ENCODE measurements at places on chromosomes 7 and 10.

DNA sequence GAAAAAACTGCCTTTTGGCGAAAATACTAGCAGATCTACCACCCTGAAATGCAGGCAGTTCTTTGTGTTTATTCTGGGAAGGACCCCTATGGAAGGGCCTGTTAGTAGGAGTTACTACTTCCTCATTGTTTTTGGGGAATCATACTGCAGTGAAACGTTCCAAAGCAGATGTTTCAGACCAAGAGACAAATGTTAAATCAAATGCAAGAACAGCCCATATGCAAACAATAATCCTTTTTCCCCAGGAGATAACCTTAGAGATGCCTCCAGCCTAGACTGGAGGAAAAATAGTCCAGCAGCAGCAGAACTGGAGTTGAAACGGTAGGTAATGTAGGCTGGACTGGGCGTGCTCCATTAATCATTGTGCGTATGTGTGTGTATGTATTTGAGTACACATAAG lies 65.9 kb upstream of the VWDE start:
- no peak for DNase-seq

DNA sequence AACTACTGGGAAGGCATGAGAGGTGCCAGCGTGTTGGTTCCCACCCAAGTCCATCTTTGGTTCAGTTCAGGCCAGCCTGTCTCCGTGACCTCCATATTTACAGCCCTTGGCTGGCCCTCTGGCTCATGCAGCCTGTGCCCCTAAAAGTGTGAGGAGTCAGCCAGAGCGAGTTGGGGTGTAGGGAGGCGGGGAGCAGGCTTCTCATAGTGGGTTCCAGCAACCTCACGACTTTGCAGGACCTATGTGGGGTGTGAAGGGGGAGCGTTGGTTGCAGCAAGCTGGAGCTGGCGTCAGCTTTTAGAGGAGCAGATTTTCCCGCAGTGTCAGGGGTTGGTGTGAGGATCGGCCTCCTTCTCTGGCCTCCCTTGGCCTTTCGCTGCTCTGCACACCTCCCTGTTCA lies 9.8 kb downstream of the TSPAN14 start:
- no peak for DNase-seq

GRCh38 chr10:27564880-27565279 lies 60.8 kb downstream of the RAB18 start:
- no peak for DNase-seq

DNA sequence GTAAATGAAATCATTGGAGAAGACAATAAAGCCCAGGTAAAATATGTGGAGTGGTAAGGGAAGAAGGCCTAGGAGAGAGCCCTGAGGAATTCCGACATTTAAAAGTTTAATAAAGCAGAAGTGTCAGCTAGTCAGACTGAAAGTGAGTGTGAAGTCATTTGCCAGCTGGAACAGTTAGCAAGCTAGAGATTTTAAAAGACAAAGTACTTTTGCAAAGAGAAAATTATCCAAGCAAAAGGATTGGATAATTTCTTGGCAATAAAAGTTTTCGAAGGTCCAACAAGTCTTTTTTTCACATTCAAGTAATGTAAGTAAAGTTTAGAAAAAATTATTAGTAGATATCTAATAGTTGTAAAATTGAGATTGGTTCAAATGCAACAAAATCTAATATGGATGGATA lies 27.1 kb upstream of the SEMA3C start:
- DNase-seq = no peak

DNA sequence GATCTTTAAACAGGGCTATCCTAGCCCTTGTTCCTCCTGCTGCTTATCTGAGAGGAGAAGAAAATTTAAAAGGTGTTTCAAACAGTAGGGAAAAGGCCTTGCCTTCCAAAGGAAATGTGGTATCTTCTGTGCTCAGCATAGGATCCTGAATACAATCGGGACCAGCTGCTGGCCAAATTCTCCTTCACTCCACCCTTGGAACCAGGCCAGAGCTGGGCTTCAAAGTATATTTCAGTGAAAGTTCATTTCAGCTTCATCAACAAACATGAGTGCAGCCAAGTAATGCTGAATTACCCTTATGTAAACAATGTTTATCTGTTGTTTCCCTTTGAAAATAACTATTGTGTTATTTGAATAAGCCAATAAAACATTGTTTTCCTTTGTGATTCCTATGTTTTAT lies 146.5 kb upstream of the MEOX2 start:
- DNase-seq = no peak

DNA sequence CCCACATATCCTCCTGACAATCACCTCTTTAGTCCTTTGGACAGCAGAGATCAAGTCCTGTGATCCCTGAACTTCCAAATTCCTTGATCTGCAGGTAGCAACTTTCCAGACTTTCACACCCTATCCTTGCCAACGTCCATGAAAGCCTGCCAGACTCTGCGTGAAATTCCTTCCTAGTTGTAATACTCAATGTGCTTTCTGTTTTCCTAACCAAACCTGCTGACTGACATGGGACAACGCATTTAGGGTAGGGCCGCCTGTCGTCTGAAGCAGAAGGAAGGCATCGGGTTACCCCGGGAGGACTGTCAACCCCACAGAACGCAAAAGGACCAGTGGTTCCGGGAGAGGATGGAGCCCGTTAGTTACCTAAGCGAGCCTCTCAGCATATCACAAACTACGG lies 23.9 kb downstream of the ITGA8 start:
- DNase-seq = no peak

GRCh38 chr7:129264534-129264933 lies 39.7 kb downstream of the AHCYL2 start:
- DNase-seq = no peak

DNA sequence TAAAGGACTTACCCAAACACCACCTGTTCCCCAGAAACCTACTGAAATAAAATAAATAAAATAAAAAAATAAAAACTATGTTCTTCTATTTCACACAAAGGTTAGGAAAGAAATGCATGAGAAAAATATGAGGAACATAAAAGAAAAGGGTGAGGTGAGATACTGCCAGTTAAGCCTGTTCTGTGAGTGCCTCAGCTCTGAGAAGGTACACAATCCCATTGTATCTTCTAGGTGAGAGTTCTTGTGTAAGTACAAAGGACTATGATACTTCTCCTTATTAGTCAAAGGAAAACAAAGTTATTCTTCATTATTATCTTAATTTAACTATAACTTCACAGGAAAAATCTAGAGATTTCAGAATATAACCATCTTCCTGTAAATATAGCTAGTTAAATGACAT lies 86.0 kb downstream of the ATE1 start:
- DNase-seq = no peak

DNA sequence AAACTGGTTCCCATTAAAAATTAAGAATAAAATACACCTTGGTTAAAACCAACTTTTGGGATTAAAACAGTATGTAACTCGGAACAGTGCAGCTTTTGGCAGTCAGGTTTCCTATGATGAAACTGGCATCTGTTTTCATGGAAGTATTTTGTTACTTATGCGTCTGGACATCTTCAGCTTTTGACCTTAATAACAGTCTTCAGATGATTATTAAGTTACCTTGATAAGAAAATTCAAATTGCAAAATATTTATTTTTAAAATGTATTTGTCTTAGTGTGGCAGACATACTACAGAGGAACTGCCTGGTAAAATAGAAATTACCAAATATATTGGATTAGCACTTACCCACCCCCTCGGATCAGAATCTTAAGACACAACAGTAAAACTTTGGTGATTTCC lies 100.0 kb downstream of the ITGB8 start:
- no peak for DNase-seq

GRCh38 chr10:58081353-58081752 lies 186.3 kb downstream of the IPMK start:
- no peak for DNase-seq

DNA sequence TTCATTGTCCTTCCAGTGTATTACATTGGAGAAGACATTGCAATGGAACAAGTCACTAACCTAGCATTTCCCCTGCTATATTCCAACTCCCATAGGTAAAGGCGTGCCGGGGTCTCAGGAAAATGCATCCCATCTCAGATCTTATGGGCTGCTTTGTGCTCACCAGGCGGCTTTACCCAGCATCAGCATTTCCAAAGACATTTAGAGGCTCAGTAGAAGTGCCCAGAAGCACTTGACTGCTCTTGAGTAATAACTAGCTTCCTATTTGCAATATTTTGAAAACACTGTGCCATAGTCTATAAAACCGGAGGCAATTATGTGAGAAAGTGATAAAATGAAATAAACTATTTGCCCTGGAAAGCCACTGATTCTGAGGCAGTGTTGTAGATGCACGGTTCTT lies 415.0 kb upstream of the NPVF start:
- DNase-seq = no peak

DNA sequence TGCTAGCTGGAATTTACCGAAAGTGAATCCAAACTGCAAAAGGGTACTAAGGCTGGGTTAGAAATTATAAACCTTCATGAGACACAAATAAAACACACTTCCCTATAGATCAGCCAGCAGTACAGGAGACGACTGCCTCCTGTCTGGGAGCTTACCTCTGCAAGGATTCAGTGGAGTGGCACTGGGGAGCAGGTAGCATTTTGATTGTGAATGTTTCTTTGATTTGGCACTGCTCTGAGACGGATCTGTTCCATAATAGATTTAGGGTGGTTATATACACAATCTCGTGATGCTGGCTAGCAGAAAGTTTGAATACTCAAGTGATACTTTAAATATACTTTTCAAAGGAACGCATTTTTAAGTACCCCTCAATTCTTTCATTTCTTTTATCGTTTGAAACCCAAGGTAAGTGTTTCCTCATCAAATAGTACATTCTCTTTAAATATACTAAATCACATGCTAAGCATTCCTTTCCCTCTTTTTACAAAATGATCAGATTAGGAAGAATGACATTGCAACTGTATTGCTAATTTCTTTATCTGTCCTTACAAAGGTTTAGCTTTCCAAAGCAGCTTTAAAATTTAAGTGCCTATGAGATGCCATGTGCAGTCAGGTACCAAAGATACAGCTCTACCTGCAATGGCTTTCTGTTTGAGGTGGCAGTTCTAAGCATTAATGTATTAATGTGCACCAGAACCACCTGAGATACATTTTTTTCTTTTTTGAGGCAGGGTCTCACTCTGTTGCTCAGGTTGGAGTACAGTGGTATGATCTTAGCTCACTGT lies 20.6 kb upstream of the CHCHD3 start:
- no peak for DNase-seq

DNA sequence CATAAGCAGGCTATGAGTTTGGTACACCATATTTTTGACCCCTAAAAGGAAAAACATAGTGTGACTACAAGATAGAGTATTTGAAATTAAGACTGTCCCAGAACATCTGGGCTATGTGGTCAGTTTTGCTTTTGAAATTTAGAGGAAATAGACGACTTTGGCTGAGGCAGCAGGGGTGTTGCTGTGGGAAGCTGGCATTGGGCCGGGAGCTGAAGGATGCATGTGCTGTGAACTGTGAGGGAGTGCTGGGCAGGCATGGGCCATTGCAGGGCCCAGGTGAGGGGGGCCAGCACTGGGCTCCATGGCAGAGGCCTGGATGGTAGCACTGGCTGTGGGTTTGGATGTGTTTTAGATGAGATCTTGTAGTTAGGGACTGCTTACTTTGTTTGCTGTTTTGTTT lies 168.3 kb downstream of the BMPER start:
- DNase-seq = no peak

DNA sequence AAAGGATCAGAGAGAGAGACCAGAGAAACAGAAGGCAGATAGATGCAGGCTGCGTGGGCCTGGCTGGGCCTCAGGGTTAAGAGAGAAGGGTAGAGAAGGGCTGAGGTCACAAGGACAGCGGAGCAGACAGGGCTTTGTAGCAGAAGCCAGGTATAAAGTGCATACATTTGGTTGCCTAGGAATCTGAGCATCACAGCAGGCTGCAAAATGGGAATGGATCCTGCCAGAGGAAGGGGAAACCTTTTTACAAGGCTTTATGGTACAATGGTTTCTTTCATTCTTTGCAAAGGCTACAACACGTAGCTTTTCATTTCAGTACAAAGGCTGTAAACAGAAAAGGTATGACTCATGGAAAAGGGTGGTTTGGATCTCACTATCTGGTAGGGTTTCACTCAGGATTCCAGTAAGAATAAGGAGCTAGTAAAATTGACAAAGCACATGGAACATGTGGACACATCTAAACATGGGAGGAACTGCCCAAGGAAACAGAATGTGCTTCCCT lies 275.1 kb downstream of the DOCK4 start:
- no peak for DNase-seq

- no peak for DNase-seq
Observed at GRCh38 chr7:133186060-133186459, 66.8 kb upstream of the EXOC4 start.

DNA sequence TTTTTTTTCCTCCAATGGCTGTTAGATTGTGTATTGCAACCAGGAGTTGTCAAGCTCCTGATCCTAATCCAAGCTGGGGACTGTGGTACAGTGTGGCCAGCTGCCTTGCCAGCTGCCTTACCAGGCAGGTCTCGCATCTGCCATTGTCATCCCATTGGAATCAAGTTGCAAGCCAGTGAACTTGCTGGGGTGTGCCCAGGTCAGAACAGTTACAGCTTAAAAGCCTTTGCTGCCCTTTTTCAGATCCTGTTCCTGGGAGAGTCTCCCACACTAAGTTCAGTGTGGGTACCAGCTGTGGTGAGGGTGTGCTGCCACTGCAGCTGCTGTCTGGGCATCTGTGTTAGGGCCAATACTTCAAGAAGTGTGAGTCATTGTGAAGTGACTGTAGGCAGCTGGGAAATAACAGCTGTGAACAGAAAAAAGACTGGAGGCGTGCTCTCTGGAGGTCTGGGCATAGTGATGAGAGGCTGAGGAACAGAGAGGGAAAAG lies 72.8 kb downstream of the CCNY start:
- no peak for DNase-seq

GRCh38 chr7:151142686-151143040 lies 24.8 kb downstream of the GBX1 start:
- no peak for DNase-seq

- DNase-seq = no peak
Observed at GRCh38 chr10:100825325-100825875, 80.0 kb downstream of the PAX2 start.

GRCh38 chr10:63972949-63973827 lies 452.0 kb downstream of the REEP3 start:
- no peak for DNase-seq

DNA sequence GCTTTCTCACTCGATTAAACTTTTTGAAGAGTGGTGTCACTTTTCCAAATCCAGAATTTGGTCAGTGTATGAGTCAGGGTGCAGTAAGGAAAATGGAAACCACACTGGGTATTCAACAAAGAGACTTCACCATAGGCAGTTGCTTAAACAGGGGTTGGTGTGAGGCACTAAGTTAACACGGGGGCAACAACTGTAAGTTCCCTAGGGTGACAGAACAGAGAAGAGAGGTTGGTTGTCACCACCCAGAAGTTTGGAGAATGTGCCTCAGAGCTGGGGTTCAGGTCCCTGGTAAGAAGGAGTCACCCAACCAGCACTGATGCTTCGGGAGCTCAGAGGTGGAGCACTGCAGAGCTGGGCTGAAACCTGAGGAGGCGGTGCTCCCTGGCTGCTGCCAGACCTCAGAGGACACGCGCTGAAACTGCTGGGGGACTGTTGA lies 170.4 kb downstream of the ARID5B start:
- no peak for DNase-seq

- no peak for DNase-seq
Observed at GRCh38 chr7:122651451-122651850, 47.5 kb downstream of the RNF133 start.

DNA sequence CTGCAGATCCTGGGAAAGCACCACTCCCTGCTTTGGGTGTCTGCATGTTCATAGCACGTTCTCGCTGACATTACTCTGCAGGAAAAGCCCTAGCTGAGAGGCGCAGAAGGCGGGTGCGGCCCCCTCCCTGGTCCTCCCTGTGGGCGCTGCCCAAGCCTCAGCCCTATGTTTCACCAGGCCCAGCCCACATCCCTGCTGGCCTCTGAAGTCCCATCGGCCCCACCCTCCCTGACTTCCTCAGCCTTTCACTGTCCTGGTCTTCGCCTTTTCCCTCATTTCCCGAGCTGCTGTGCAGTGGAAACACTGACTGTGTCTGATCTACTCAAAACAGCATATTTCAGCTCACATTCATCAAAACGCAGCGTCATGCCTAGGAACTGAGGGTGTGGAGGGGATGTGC lies 36.3 kb upstream of the DIP2C start:
- no peak for DNase-seq
